ENCODE measurements at places on chromosomes 12 and 14.

GRCh38 chr12:25328072-25328712, 77.5 kb upstream of the KRAS start:
- DNase-seq = no peak

GRCh38 chr12:103442182-103442555, 53.6 kb downstream of the C12orf42 start:
- DNase-seq = no peak

GRCh38 chr12:105064564-105065178, 19.6 kb downstream of the ALDH1L2 start:
- DNase-seq = no peak

- DNase-seq = peak; percentile 5
Measured at GRCh38 chr14:64388533-64389285, 556 bp downstream of the MTHFD1 start.

DNA sequence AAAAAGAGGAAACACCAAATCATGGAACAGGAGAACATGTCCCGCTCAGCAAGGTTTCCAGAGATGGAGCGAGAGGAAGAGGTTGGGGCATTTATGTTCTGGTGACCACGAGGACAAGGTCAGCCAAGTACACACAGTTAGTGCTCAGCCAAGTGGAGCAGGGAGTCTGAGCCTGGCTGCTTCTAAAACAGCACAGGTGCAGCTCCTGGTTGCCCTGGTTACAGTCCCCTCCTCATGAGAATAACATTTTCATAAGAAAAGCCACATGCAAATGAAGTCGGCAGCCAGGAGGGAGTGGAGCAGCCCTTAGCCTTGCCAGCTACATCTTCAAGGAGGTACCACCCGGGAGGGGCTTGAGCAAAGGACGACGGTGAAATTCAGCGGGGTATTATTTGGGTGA, 81.8 kb downstream of the NOS1 start:
- DNase-seq = no peak

DNA sequence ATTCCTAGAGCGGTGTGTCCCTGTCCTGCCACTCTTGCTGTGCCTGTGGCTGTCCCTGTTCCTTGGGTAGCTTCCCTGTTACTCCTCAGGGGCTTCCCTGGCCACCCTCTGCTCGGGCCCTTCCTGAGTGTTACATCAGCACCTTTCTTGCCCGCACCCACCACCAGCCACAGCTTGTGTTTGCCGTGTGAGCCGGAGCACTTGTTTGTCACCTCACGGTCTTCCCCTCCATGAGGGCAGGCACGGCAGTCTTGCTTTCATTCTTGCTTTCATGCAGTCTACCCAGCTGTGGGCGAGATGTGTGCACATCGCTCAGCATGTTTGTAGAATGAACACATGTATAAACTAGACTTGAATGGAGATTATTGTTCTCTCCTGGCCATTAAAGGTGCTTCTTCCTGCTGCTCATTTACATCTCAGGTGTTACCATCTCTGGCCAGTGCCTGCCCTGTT, 42.0 kb downstream of the TRAF3 start:
- no peak for DNase-seq

DNA sequence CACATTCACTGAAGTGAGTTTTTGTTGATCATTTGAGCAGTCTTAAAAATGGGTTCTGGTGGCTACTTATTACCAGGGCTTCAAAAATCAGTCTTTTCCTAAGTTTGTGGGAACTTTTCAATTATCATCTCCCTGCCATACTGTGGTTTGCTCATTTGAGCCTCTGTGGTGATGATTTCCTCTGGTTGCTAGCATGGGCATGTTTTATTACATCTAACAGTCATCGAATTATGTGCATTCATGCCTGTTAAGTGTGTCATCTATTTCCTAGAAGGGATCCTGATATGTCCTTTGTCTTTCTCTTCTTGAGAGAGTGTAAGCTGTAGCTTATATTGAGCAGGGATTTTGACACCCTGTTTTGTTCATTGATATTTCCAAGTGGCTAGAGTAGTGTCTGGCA, 116.8 kb downstream of the WIF1 start:
- DNase-seq = no peak

- DNase-seq = no peak
Measured at GRCh38 chr14:101563654-101564443, 2.6 kb downstream of the DIO3 start.

DNA sequence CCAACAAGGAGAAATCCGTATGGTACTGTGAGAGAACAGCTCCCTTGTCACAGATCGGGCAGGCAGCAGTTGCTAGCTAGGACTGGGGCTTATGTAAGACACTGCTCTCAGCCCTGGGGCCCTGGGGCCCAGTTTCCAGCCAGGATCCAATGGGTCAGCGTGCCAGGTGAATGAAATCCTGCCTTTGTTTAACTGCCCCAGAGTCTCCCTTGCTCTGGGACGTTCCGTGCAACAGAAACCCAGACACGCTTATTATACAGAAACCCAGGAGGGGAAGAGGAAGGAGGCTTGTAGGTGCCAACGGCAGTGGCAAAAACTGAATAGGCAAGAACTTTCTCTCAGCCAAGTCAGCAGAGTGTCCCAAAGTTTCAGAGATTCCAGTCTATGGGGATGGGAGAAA, 110.6 kb downstream of the DIO2 start:
- DNase-seq = no peak

GRCh38 chr12:64186789-64187188, 35.3 kb downstream of the KICS2 start:
- no peak for DNase-seq

DNA sequence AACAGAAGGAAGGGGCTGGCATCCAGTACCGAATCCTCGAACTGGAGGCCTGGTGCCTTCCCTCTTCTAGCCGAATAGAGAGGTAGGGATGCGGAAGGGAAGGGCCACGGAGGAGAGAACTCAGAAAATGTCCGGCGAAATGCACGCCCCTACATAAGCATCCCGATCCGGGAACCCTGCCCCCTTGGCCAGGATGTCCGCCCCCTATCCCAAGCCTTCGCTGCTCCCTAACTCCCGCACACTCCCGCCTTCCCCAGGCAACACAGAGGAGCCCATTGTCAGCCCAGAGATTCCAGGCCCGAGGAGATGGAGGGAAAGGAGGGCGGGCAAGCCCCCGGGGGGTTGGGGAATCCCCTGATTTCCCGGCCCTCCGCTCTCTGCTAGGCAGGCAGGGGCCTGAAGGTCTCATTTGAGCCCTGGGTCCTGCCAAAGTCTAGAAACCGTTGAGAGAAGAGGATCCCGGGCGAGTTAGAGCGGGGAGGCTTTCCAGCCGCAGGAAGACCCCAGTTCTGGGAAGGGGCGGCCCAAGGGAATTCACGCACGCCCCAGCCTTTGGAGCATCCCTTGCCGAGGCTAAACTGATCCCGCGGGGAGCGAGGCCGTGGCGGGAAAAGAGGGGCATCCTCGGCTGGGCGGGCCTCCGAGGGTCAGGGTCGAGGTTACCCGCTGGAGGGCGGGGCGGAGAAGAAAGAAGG, 569 bp upstream of the ARHGEF40 start:
- DNase-seq = no peak

DNA sequence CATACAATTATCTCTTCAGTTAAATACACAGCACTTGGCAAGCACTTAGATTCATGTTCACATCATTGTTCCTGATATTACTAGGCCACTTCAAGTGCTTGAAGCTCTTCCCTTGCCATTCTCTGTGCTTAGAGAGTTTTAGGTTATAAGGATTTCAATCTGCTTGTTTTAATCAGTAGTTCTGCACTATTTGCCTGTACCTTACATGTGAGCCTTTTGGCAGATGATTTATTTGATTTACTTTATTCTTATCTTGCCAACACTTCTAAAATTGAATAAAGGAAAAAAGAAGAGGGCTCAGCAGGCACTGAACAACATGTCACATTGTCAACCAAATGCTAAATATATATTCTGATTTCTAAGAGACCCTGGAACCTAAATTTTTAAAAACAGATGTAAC, 363.8 kb upstream of the USP15 start:
- DNase-seq = no peak

DNA sequence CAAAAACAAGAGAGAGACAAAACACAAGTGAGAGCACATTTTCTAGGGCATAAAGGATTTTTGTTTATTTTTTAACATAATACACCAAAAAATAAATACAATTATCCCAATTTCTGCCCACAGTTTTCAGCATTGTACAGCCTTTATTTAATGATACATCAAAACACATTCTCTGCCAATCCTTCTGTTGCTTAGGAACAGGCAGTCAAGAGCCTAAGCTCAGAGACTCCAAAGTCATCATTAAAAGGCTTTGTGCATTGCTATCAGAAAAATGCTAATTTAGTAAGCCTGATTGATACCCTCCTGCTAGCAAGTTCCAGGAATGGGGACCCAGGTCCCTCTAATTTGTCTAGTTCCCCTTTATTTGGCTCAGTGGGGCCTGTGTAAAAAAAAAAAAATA, 536.5 kb downstream of the RPS29 start:
- DNase-seq = peak; percentile 76

DNA sequence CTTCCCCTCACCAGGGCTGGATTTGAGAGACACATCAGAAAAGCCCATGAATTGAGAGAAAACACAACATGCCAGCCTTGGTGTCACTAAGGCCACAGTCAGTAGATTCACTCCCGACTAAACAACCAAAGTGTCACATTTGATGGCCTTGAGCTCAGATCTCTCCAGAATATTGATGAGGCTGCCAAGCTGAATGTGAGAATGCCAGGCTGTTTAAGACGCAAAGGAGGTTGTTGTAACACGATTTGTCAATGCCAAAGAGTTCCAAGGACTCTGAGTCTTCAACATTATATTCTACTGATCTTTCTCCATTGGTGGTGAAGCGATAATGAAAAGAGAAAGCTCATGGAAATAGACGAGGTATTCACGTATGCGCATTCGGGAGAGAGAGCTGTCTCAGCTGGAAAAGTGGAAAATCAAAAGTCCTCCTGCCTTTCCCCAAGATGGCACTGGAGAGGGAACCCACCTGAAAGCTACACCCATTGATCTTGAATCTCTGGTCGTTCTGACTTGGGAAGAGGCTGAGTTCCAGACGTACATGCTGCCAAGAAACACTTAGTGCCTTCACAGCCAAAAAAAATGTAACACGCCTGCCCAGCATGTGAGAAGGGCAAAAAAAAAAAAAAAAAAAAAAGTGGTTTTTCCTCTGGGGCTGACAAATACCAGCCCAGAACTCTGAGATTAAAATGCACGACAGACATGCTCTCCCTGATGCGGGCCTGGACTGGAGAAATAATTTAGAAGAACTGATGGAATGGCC, 1159.6 kb downstream of the VRK1 start:
- no peak for DNase-seq

DNA sequence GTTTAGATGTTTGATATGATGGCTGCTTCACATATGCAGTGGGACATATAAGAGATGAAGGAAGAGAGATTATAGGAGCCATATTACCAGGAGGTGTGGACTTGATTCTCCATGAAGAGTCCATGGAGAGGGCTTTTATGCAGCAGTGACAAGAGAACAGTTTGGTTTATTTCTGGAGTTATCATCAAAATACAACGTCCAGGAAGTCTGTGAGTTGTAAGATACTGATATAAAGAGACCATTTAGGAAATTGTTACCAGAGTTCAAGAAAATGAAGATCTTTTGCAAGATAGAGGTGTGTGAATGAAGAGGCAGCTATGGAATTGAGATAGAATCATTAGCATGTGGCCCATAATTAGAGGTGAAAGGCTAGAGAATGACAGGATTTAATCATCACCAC, 431.7 kb downstream of the NPAS3 start:
- no peak for DNase-seq

DNA sequence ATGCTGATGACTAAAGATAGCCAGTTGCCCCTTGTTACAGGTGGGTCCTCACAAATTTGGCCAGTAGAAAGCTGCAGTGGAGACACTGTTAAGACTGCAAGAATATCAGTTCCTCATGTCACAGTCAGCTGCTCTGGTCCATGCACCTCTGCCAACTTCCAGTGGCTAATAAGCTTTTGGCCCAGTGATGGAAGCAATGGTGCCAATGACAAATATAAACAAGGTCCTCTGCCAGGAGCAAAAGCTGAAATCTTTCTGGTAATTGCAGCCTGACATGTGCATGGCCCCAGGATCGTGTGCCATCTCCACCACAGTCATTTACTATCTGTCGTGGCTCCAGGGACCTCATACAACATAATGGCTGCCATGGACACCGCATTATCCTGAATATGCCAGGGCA, 85.4 kb upstream of the TMEM260 start:
- DNase-seq = no peak

GRCh38 chr12:67331123-67331522, 62.0 kb downstream of the CAND1 start:
- DNase-seq = no peak

GRCh38 chr12:127749416-127749815, 517.6 kb upstream of the TMEM132C start:
- DNase-seq = no peak

DNA sequence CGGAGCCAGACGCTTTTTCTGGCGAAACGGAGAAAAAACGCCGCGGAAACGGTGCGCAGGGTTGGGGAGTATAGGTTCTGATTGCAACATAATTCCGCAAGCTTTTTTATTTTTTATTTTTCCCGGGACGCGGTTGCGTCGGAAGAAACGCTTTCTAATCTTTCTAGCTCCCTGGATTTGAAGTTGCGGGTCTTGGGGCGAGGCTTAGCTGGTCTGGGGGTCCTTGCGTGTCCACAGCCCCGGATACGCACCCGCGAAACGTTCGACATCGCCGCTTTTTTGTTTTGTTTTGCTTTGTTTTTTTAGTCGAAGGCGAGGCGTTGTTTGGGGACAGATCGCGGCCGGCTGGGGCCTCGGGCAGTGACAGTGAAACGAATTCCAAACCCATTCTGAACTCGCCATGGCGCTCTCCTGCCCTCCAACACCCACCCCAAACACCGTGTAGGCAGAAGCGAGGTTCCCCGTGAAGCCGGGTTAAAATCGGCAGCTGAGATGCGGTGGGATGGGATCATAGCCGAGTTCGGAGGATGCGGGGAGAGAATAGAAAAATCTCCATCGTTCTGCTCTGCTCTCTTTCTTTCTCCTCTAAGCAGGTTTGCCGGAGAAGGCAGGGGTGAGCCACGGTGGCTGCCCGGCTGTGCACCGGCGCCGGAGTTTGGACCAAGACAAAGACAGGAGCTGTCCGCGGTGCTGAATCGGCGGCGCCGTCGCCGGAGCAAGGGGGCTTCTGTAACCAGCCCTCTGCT, 8.1 kb upstream of the LHX5 start:
- no peak for DNase-seq

GRCh38 chr12:26786865-26787514, 46.0 kb downstream of the ITPR2 start:
- DNase-seq = no peak

GRCh38 chr14:32408018-32408417, 78.9 kb downstream of the AKAP6 start:
- no peak for DNase-seq

DNA sequence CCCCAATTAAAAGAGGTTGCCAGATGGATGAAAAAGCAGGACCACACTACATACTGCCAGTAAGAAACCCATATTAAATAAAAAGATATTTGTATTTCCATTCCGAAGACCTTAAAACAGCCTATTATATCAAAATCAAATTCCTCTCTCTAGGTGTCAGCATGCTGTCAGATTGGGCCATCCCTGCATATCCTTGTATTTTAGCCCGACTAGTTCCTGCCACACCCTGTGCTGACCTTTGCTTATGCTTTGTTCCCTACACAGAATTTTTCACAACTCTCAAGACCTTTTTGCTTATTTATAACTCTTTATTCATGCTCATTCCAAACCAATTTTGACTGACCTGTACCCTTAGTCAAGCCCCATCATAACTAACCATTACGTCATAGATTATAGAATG, 12.8 kb downstream of the GSKIP start:
- no peak for DNase-seq

- no peak for DNase-seq
Measured at GRCh38 chr12:93698307-93699092, 21.3 kb downstream of the CRADD start.

GRCh38 chr14:68758301-68758700, 34.6 kb downstream of the ZFP36L1 start:
- no peak for DNase-seq

GRCh38 chr12:22130671-22131070, 84.7 kb downstream of the CMAS start:
- no peak for DNase-seq
